Activated CD4-positive, alpha-beta T cell treated with anti-CD3 and anti-CD28 coated beads, Interleukin-2, amount 50 U/mL, for 1 hour (primary cell): ENCODE measurements at places on chromosomes 5 and 9.

DNA sequence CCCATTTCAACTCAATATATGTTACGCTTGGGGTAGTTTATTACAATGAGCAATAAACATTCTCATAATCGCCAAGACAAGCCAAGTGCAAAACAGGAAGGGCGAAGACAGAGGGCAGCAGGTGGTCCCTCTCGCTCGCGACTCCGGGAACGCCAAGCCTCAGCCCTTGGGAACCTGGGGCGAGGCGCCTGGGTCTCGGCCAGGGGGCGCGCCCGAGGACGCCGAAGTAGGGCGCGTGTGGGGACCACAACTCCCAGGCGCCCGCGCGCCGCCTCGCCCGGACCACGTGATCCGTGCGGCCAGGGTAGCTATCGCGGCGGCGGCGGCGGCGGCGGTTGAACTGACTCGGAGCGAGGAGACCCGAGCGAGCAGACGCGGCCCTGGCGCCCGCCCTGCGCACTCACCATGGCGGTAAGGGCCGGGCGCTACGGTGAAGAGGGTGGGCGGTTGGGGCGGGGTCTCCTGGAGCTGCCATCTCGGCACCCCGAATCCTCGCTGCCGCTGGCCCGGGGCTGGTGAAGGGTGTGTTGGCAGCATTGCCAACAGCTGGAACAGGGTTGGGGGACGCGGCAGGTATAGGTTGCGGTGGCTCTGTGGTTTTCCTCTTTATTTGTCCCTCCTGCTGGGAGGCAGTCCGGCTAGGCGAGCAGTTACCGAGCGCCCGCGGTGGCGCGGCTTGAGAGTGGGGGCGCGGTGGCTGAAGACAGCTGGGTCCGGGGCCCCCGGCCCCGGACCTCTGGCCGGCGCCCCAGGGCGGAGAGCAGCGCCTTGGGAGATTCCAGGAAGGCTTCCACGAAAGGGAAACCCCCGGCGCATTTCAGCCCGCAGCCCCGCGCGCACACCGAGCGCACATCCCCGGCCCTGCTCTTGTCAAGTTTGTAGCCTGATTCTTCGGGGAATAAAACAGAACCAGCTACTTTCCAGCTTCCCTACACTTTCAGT lies at the start of gene SLC31A2:
TSS of gene SLC31A2 (plus strand) at position 338 of the 942 bp plus-strand sequence. CDS start at position 406, 68 bp downstream.
- DNase-seq = peak; percentile 82

GRCh38 chr9:137027369-137028262 lies at the start of gene ABCA2:
TSS of gene ABCA2 (minus strand) at chr9:137028237. CDS start at chr9:137028140, 97 bp downstream.
- no peak for DNase-seq

DNA sequence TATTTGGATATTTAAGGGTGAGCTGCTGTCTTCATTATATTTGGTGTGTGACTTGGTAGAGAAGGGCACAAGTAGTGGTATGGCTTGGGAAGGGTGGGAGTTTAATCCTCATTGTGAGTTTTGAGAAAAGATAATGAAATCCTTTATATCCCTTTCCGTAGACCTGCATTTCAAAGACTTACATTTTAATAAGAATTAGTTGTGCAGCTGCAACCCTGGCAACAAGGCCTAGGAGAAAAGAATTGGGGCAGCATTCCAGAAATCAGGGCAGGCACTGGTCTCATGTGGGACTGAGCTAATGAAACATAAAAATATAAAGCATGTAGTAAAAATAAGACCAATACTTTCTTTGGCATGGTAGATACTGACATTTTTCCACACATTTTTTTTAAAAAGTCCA lies 60.5 kb downstream of the CDC42SE2 start:
- DNase-seq = no peak

DNA sequence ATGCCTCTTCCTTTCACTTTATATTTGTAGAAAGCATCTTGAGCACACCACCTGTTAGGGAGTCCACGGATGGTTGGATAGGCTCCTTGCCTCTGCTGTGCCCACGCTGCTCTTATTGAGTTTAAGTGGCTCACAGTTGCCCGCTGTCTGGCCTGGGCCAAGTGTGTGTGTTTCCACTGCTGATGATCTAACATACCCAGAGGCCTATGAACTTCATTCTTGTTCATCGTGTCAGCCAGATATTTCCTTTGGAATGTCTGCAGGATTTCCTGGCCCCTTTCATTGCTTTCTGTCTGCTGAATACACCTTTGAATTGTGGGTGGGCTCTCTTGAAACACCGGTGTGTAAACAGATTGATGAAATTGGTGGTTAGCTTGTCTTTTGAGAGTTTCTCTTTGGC lies 46.6 kb downstream of the MVB12B start:
- no peak for DNase-seq

DNA sequence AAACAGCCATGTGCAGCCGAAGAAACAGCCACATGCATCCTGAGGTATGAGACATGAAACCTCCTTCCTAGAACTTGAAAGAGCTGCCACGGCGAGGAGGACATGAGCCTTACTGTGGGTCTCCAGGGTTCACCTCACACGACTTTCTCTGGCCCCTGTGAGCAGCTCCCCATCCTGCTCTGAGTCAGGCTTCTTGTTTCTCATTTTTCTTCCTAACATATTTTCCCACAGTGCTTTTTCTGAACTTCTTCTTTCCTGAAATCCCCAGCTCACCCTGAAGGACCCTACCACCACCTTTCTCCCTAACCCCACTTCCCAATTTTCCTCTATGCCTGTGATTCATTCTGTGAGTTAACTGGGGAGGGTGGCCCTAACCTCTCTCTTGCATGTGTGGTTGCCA lies 33.7 kb upstream of the ADRB2 start:
- DNase-seq = no peak

DNA sequence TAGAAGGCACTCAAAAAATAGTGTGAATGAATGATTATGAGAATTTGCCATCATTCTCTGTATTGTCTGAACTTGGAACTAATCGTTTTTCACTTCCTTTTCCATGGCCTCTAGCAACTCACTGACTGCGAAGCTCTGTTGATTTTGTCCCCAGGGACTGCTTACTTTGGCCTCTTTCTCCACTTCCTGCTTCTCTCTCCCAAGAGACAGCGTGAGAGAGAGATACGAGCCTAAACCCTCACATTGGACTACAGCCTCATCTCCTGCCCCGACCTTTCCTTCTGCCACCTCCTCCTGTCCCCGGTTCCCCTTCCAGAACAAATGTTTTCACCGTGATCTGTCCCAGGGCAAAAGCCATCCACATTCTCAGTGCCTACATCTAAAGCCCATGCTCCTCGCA lies 300.8 kb upstream of the PANK3 start:
- DNase-seq = no peak
